SJCRH30 (cell line): ENCODE measurements at places on chromosomes 3 and 15. TPM values are rescaled to one million over a fixed set of nuclear protein-coding genes. Genes with fewer than 3 reads are reported as not detected.
A peak's percentile ranks its signal among the peaks of the same experiment; 100 is the strongest.

The CPLX3 gene
- total RNA-seq = not detected in 2 replicates

GRCh38 chr15:89244574-89244903 lies 760 bp downstream of the FANCI start:
- peak overlapping the region; percentile 57 for H3K27ac ChIP-seq
- no peak for DNase-seq
- H3K4me1 ChIP-seq = no peaks in the 10 kb centered on the region

DNA sequence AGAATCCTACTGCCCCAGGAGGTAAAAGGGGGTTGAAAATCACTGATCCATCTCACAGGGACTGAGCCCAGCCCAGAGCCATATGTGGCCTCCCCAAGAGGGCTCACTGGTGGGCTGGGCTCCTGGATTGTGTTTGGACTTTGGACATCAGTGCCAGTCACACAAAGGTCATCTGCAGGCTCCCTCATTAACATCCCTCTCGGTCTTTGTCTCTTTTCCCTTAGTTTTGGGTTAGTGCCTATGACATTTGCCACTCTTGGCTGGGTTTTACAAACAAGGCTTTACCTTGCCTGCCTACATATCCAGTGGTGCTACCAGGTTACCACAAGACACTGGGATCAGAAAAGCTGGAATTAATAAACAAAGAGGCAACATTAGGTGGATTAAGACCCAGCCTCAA lies 27.9 kb downstream of the IFT122 start:
- H3K4me3 ChIP-seq = no peak overlapping the region
- no peaks in the 10 kb centered on the region for H3K27me3 ChIP-seq
- H3K36me3 ChIP-seq = no peaks in the 10 kb centered on the region
- H3K4me1 ChIP-seq = no peaks in the 10 kb centered on the region
- no peak overlapping the region for H3K27ac ChIP-seq
- DNase-seq = no peak

- H3K27ac ChIP-seq = no peak overlapping the region
- H3K4me1 ChIP-seq = no peaks in the 10 kb centered on the region
- no peaks in the 10 kb centered on the region; the same call in 1 of the 2 replicates for H3K27me3 ChIP-seq
Measured at GRCh38 chr15:101600035-101600434, 52.1 kb downstream of the TM2D3 start.

GRCh38 chr3:88044411-88044810 lies 14.4 kb downstream of the CGGBP1 start:
- no peak overlapping the region for H3K4me3 ChIP-seq
- no peak for DNase-seq
- no peaks in the 10 kb centered on the region for H3K27me3 ChIP-seq
